Right renal cortex interstitium (tissue), 3 donors: ENCODE measurements at places on chromosomes 1 and 21.

DNA sequence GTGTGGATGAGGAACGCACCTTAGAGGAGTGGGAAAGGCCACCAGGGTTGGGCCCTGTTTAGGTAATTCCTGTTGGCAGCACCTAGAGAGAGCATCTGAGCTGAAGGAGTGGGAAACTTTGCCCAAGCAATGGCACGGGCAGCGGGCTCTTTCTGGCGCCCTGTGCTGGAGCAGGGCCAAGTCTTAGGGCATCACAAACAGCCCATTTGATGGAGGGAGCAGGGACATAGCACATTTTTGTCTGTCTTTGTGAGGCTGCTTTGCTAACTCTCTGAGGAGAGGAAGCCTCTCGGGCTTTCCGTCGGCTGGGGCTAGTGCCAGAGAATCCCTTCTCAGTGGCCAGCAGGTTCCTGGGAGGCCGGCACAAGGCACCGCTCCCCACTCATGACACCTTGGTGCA lies 22.5 kb upstream of the CNTN2 start:
- DNase-seq = no peak

DNA sequence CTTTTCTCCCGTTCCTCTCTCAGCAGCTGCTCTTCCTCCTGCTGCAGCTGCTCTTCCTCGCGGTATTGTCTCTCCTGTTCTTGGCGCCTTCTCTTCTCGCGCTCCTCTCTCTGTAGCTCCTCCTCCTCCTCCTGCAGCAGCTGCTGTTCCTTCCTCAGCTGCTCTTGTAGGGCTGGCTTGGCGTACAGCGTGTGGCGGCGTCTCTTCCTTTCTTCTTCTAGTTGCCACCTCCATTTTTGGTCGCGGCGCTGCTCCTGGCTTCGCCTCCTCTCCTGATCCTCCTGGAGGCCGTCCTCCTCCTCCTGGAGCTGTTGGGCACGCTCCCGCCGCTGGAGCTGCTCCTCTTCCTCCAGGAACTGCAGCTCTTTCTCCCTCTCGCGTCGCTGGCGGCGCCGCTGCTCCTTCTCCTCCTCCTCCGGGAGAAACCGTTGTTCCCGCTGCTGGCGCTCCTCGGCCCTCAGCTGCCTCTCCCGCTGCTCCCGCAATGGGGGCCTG lies 4.8 kb downstream of the TCHH start:
- DNase-seq = no peak

DNA sequence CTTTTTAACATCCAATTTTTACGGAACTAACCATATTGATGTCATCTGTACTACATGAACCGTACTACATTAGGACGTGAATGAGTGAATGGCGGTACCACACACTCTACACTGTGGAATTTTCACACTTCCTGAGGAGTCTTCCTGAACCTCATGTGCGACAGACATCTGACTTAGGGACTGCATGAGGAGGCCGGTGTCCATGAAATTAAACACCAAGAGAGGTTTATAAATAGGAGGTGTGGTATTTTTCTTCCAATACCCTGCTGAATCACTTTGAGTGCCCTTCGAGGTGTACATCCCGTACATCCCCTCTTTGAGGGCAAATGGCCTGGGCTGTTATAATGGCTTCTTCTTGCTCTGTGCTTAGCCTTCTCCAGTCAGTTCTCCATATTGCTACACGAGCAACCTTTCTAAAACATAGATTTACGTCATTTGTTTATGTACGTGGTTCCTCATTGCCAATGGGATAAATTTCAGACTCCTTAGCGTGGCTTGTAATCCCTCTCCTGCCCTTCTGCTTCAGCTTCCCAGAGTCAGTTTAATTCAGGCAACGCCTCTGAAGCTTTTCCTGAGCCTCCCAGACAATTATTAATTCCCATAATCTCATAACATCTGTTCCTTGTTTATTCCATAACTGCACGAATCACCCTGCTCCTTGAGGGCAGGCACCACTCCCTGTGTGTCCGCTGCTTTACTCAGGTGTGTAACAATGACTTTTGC lies 9.4 kb downstream of the ST3GAL3 start:
- DNase-seq = no peak

- DNase-seq = no peak
Observed at GRCh38 chr1:244211559-244211944, 160.5 kb downstream of the ZBTB18 start.

- no peak for DNase-seq
Observed at GRCh38 chr1:48084826-48085225, 87.6 kb upstream of the TRABD2B start.

- no peak for DNase-seq
Observed at GRCh38 chr1:231883382-231883781, 256.8 kb downstream of the DISC1 start.
